GM23248 (cell line): ENCODE measurements at places on chromosomes 3 and 15. TPM values are rescaled to one million over a fixed set of nuclear protein-coding genes. Genes with fewer than 3 reads are reported as not detected.

AGTR1 gene
- total RNA-seq, result 4.0 and 6.3 TPM in 2 replicates

PLA2G4E gene
- not detected in 2 replicates for total RNA-seq

DOCK3 gene
- 0.43 and 0.51 TPM in 2 replicates for total RNA-seq

- no peaks in the 10 kb centered on the region for H3K27me3 ChIP-seq
- H3K4me1 ChIP-seq, result 0 out of 2 replicates have a peak, but pooled peaks cover 3% of the 10 kb centered on the region
- H3K36me3 ChIP-seq, result no peaks in the 10 kb centered on the region
- H3K27ac ChIP-seq, result no peak overlapping the region
These were observed 10.3 kb downstream of the PIK3CA start for GRCh38 chr3:179158336-179159039.

DNA sequence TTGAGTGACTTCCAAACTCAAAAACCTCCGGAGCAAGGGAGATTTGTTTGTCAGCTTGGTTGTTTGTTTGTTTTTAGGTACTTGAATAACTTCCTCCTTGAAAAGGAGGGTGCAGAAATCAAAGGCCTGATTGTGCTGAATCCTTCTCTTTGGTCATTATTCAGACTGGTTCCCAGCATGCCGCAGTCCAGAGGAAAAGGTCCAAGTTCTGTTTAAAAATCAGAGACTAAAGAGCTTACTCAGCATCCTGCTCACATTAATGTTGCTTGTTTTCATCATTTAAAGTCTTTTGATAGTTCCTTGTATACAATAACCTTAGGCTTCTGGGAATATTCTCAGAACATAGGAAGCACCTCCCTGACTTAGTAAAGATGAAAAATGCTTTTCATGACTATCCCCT lies 982 bp upstream of the SCG3 start:
- H3K4me1 ChIP-seq, result no peaks in the 10 kb centered on the region
- H3K36me3 ChIP-seq, result no peaks in the 10 kb centered on the region
- no peak overlapping the region for H3K4me3 ChIP-seq
- no peak overlapping the region for H3K27ac ChIP-seq
- H3K27me3 ChIP-seq, result peaks cover 37% of the 10 kb centered on the region

POLG gene
- 57.7 and 66.7 TPM in 2 replicates for total RNA-seq

GALK2 gene
- 21.0 and 31.8 TPM in 2 replicates for total RNA-seq

LEKR1 gene
- 0.32 TPM in 1 of 2 replicates, not detected in the other for total RNA-seq

DISP2 gene
- 0.11 and 0.13 TPM in 2 replicates for total RNA-seq

CHST13 gene
- total RNA-seq, result not detected in 2 replicates

NR2F2 gene
- 5.9 and 7.3 TPM in 2 replicates for total RNA-seq

CCDC54 gene
- not detected in 2 replicates for total RNA-seq

DNA sequence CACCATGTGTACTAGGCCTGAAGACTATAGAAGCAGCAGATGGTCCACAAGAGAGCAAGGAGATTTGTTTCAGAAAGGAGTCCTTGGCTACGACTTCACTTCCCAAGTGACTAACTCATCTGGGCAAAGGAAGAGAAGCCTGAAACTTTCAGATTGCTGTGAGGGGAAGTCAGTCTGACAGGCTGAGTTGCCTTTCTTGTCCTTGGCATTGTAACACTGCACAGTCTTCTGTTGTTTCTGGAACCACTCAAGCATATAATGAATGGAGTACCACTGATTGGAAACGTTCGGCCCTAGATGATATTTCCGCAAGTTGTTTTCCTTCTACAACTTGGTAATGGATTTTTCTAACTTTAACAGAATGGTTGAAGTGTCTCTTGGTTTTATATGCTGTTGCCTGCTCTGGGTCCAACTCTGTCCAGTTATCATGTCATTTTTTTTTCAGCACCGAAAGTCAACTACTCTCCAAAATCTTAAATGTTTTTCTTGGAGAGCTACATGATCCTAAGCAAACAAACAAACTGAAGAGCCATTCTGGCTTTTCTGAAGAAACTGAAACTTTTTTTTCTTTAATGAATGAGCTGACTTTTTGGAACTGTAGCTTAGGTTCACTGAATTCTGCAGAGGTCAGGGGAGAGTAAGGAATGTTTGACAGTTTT lies 685.7 kb downstream of the MECOM start:
- peaks cover 16% of the 10 kb centered on the region for H3K4me1 ChIP-seq
- DNase-seq, result peak; percentile 59
- H3K27ac ChIP-seq, result no peak overlapping the region
- no peak overlapping the region for H3K4me3 ChIP-seq

DNA sequence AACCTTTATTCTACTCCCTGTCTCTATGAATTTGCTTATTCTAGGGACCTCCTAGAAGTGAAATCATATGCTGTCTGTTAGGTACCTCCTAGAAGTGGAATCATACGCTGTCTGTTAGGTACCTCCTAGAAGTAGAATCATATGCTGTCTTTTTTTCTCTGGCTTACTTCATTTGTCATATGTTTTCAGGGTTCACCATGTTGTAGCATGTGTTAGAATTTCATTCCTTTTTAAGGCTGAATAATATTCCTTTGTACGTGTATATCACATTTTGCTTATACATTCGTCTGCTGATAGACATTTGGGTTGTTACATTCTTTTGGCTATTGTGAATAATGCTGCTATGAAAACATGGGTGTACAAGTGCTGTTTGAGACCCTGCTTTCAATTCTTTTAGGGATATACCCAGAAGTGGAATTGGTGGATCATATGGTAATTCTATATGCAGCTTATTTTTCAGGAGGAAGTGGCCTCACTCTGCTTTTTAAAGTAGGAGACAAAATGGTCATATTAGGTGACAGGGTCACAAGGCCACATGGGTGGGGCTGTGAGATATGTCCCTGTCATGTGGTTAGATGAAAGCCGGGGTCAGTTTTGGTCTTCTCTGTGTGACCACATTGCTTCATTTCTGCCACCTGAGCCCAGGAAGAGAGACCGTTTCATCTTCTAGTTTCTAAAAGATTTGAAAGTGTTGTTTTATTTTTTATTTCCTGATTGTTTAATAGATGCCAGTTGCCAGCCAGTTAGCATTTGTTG lies 76.7 kb downstream of the FLNB start:
- peaks cover 35% of the 10 kb centered on the region; the same call in 1 of the 2 replicates for H3K36me3 ChIP-seq
- no peak overlapping the region for H3K4me3 ChIP-seq
- H3K4me1 ChIP-seq, result no peaks in the 10 kb centered on the region

DNA sequence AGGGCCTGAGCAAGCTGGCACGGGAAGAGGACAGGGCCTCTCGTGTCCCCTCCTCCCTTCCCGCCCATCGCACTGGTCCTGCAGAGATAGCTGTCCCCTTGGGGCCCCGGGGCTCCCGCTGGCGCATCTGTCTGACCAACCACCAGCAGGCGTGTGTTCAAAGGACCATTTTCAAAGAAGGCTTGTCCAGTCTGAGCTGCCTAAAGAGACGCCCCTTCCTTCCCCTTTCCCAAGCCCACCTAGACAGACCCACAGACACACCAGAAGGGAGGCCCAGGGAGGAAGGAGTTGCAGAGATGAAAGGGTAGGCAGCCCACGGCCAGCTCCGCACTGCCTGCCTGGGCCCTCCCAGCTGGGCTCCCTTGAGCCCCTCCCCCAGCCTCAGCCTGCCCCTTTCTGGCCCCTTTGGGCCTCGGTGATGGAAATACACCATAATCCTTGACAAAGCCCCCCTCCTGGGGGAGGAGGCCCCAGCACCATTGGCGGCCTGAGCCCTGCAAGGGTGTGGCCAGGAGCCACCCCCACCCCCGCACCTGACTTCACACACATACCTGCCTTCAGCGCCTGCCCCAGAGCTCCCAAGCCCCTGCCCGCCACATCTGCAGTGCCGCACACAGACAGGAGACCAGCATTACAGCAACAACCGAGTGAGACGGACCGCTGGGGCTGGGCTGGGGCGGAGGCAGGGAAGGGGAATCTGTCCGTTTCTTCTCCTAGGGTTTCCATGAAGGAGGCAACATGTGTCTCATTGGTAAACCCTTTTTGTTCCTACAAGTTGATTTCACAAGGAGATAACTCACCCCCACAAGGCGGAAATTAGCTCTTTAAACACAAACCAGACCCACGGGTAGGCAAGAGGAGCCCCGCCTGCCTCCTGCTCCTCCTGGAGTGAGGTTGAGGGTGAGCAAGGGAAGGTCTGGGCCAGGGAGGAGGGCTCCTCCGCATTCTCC lies at the start of gene STRA6:
Gene STRA6, minus strand, starts transcription at position 336 of the 950 bp plus-strand sequence. CDS start 520 bp downstream, outside the sequence.
- H3K4me1 ChIP-seq, result peaks cover 14% of the 10 kb centered on the region
- DNase-seq, result no peak
- H3K36me3 ChIP-seq, result no peaks in the 10 kb centered on the region
- H3K4me3 ChIP-seq, result no peak within 1 kb of the TSS
- no peaks in the 10 kb centered on the region for H3K27me3 ChIP-seq
- H3K27ac ChIP-seq, result no peak within 1 kb of the TSS
